Hepatic stellate cell (primary cell): ENCODE measurements at places on chromosomes 1 and 21.

GRCh38 chr1:213615226-213615916, 372.4 kb upstream of the PROX1 start:
- DNase-seq: no peak

DNA sequence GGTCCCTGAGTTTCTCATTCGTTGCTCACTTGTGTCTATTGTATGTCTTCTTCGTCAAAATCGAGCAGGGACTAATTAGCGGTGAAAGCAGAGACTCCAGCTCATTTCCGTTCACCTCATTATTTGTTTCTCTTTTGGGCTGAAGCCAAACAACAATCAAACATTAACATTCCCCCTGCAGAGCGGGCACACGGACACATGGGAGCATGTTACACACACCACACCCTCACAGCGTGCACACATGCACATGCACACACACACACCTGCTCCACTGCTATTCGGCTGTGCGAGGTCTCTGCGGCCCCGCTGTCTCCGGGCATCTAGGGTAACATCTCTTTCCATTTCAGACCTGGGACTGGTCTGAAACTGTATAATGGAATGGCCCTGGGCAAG, 58.5 kb upstream of the LRRC8D start:
- DNase-seq: no peak

GRCh38 chr1:48356901-48357300, 115.1 kb downstream of the SPATA6 start:
- no peak for DNase-seq

GRCh38 chr1:30853350-30853749, 55.2 kb downstream of the SDC3 start:
- no peak for DNase-seq

- no peak for DNase-seq
Observed at GRCh38 chr1:20499105-20499504, 8.8 kb downstream of the MUL1 start.

- DNase-seq: no peak
Observed at GRCh38 chr1:79264975-79265818, 258.7 kb upstream of the ADGRL4 start.

DNA sequence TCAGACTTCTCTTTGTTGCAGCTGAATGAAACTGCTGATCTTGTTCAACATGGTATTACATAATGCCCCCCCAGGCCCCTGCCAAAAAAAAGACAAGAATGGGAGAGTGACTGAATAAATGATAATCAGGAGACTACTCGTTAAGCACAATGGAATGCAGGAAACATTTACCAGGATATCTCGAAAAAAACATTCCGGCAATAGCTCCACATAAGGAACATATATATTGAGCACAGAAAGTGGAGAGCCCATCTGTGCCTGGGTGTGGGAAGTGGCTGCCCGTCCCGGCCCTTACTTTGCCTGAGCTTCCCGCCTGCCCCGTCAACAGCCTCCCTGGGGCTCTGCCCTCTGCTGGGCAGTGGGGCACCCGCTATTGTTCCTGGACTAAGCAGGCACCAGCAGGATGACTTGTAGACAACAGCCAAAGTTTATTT, 13.3 kb downstream of the TRIM11 start:
- no peak for DNase-seq

GRCh38 chr21:38170283-38170682, 86.5 kb upstream of the KCNJ15 start:
- no peak for DNase-seq

DNA sequence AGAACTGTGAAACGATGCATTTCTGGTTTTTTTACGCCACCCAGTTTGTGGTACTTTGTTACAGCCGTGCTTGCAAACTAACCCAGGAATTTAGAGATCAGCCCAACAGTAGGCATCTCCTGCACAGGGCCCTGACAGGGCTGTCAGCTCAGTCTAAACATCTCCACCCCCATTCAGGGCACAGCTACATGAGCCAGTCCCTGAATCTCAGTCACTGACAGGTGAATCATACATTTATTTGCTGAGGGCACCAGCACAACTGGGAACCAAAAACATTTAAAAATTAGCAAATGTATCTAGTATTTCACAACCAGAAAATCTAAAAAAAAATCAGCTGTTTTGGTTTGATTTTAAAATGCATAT, 30.7 kb downstream of the PRDX6 start:
- no peak for DNase-seq

DNA sequence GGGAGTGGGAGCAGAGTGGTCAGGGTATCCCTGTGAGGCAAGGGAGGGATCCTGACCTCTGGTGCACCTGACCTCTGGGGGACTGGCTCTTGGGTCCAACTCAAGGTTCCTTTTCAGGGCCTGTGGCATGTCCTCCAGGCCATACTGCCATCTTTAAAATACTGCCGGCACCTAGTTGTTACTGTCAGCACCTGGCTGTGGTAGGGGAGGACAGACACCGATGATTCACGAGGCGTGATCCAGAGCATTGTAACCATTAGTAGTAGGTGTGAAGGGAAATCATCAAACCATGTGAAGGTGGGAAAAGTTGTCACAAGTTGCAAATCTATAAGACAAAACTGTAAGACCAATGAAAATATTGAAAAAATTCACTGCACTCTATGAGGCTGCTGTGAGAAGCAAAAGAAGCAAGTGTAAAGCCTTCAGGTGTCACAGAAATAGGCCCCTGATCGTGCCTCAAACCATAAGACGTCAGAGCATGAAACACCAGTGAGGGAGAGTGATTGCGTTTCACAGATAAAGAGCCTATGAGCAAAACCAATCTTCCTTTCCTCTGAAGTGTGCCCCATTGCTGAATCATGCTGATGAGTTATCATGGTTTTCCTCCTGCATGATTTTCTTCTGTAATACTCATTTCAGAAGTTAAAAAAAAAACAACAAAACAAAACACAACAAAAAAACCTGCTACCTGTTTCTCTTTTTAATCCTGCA, 55.3 kb downstream of the CDC7 start:
- peak; percentile 40 for DNase-seq

DNA sequence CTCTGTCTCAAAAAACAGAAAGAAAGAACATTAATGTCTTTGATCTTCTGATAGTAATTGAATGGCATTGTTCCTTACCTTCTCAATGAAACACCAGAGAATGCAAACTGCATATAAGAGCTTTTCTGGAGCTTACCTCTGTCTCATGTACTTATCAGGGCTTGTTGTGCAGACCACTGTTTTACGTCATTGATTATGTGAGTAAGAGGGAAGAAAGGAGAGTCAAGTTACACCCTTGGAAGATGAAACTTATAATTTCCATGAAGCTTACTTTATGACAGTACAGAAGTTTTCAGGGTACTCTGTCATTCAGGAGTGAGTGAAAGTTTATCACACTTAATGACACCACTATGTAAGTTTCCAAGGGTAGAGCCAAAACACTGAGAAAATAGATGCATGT, 49.0 kb upstream of the MAB21L3 start:
- DNase-seq: no peak

DNA sequence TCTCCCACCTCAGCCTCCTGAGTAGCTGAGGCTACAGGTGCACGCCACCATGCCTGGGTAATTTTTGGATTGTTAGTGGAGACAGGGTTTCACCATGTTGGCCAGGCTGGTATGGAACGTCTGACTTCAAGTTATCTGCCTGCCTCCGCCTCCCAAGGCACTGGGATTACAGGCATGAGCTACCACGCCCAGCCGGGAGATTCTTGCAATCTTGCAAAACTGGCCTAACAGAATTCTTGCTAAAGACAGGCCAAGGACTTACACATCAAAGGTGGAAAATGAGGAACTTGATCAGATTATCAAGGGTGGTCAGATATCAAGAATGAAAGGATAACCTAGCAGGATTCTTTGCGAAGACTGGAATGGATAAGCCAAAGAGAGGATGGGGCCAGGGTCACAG, 98.3 kb upstream of the TIAM1 start:
- DNase-seq: no peak
